ENCODE measurements at places on chromosomes 16 and 17.

- DNase-seq = peak; percentile 46
Observed at GRCh38 chr17:61150686-61151299, 248.8 kb upstream of the TBX2 start.

GRCh38 chr16:87687126-87687910 lies 78.5 kb downstream of the KLHDC4 start:
- DNase-seq = no peak

DNA sequence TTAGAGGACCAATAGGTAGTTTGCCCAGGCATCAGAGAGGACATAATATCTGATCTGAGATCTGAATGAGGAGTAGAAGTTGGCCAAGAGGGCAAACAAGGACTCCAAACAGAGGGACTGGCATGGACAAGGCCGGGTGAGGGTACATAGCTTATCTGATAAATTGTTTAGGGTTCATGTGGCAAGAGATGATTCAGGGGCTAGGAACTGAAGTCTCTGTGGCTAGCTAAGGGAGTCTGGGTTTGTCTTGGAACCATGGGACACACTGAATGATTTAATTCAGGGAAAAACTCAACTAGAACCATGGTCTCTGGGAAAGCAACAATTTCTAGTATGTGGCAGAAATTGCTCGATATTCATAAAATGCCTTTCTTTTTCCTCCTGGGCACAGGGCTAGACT lies 4.1 kb upstream of the AQP8 start:
- DNase-seq = no peak

DNA sequence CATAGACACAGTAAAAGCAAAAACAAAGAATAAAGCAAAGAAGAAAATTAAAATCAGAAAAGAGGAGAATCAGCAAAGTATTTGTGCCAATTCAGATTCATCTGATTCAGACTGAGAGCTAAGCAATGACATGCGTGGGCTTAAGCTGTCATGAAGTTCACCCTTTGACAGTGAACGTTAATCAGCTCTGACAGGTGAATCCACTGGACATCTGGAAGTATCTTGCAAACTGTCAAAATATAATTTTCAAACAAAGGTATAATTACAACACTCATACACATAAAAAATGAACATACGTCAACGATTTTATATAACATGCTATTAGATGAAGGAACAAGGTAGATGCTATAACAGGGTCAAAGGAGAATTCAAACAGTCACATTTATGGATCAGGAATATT lies 596.3 kb upstream of the SALL1 start:
- no peak for DNase-seq

DNA sequence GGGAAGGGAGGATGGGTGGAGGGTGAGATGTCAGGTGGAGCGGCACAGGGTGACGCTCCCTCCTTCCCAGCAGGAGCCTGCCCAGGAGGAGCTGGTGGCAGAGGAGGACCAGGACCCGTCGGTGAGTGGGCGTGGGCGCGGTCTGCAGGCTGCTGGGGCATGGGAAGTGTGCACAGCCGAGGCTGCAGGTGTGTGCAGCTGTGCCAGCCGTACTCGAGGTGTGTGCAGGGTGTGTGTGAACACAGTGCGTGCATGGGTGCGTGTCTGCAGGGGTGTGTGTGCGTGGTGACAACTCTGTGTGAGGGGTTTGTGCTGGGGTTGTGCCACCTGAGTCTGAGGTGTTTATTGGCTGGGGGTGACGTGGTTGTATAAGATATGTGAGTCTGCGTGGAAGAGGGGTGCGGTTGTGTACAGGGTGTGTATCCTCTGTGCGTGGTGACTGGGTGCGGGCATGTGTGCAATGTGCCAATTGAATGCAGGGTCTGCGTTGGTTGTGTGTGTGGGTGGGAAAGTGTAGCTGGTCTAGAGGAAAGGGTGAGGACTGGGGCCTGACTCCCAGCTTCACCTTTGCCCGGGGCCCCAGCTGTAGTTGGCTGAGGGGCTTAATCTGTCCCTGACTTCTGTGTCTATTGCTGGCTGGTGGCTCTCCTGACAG lies 670 bp downstream of the TNFSF12 start:
- DNase-seq = no peak

DNA sequence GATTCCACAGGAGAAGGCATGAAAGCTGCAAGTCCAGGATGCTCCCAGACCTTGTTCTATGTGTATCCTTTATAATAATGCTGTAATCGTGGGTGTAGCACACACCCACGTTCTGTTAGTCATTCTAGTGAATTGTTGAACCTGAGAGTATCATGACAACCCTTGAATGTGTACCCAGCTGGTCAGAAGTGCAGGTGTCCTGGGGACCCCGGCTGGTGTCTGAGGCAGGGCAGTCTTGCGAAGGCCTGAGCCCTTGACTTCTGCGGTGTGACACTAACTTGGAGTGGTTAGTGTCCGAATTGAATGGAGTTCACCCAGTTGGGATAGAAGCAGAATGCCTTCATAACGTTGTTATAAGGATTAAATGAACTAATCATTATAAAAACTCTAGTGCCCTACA lies 218.0 kb upstream of the TNRC6C start:
- DNase-seq = no peak

GRCh38 chr17:34015253-34015652 lies 239.8 kb upstream of the CCL2 start:
- DNase-seq = no peak

GRCh38 chr17:8243827-8244226 lies 4.0 kb downstream of the CTC1 start:
- DNase-seq = no peak

DNA sequence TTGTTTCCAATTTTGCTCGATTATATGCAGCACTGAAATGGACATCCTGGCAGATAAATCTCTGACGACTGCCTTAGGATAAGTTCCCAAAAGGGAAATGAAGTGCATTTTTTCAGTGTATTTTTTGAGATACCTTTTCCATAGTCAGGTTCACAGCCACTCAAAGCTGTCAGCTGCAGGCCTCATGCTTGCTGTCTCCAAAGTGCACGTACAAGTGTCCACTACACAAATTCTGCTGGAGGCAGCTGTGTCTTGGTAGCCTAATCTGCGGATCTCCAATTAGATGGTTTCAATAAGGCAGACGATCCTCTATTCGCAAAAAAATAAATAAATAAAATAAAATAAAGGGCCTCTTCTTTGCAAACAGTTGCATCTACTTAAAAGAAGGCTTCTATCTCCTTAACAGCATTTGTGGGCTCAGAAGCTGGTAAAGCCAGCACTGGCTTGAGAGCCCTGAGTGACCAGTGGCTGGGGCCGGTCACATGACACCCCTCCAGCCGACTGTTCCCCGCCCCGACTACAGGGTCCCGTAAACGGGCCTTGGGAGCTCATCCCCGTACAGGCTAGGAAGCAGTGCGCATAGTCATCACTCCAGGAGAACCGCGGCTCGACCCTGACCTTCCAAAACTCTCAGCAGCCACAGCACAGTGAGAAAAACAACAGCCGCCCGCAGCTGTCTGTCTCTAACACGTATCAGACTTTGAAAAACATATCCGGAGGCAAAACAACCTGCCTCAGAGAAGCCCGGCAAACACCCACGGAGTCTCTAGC lies 18.8 kb downstream of the RPH3AL start:
- DNase-seq = no peak

DNA sequence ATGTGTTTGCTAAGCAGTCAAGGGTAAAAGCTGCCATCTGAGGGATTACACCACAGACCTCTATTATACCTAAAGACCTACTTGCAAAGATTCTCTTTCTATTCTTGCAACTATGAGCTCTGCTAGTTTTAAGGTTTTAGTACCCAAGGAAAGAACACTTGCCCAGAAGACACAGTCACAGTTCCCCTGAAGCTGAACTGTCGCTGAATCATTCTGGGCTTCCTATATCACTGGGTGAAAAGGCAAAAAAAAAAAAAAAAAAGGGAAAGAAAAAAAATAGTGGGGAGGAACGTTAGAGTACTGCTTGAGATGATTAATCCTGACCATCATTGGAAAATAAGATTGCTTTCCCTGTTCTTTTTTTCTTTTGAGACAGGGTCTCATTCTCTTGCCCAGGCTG lies 37.9 kb downstream of the LYRM1 start:
- peak; percentile 14 for DNase-seq

DNA sequence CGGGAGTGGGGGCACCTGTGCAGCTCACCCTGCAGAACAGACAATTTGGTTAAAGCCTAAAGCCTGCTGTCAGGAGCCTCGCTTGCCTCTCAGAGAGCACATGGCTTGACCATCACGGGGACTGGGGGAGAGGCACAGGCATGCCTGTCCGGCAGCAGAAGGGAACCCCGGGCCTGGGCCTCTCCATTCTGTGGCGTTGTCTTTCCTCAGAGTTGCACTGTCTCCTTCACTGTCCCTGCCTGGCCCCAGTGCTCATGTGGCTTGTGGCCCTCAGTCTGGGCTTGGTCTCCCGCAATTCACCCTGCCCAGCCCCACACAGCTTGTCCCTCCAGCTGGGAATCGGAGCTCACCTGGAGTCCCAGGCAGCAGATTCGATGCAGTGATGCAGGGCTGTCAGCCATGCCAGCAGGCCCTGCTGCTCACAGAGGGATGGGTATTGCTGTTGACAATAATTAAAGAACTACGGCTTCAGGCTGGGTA lies 189.9 kb downstream of the SEC14L1 start:
- DNase-seq = no peak

GRCh38 chr16:69036399-69037091 lies 68.9 kb upstream of the HAS3 start:
- DNase-seq = no peak

GRCh38 chr17:57556977-57557376 lies 188.1 kb downstream of the CCDC182 start:
- no peak for DNase-seq

- DNase-seq = no peak
Observed at GRCh38 chr17:50199211-50199802, 2.1 kb downstream of the COL1A1 start.

GRCh38 chr17:36183001-36183971 lies 6.8 kb upstream of the TBC1D3B start:
- peak; percentile 64 for DNase-seq

- DNase-seq = no peak
Observed at GRCh38 chr16:76784530-76784929, 406.5 kb upstream of the MON1B start.

GRCh38 chr16:84654238-84654637 lies 5.9 kb downstream of the KLHL36 start:
- DNase-seq = no peak

DNA sequence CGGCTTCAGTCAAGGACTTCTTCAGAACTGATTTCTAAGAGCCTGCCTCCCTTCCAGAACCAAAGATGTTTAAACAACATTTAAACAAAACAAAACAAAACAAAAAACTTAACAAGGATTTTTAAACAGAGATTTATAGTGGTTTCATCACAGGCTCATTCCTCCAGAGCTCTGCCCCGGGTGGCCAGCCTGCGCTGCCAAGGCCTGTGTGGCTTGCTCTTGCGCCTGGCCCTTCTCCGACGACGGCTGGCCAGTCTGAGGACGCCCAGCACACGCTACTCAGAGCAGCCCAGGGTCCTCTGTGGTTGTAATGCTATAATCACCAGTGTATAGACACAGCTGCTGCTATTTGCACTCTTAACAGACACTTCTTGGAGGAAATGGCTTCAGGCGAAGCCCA lies 307.2 kb upstream of the MYOCD start:
- DNase-seq = no peak

DNA sequence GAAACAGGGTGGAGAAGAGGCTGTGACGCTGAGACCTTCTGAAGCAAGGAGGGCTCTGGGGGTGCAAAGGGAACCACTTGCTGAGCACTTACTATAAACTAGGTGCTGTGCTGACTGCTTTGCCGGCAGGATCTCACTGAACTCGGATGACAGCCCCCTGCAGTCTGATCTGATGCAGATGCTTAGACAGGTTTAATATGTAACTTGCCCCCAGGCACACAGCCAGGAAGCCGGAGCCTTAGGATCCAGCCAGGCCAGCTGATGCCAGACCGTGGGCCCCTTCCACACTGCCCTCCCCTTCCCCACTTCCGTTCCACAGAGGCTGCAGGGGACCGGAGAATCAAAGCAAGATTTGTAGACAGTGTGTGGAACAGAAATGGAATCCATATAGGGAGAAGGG lies 23.1 kb downstream of the SPACA3 start:
- no peak for DNase-seq

- peak; percentile 61 for DNase-seq
Observed at GRCh38 chr17:36721560-36722120, 120.3 kb downstream of the MRM1 start.

DNA sequence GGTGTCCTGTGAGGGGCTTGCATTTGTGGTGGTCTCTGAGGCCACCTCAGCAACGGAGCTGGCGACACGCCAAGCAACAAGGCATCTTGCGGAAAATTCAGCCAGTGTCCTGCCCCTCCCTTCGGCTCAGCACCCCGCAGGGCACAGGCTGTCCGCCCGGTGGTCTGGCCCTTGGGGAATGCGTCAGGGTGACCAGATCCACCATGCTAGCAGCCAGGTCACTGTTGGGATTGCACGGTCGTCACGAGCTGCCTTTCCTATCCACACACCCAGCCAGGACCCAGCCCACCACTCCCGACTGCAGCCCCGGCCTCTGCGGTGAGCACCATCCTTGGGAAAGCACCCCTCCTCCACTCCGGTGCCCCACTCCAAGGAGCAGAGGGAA lies 221.2 kb downstream of the NTN1 start:
- DNase-seq = no peak

DNA sequence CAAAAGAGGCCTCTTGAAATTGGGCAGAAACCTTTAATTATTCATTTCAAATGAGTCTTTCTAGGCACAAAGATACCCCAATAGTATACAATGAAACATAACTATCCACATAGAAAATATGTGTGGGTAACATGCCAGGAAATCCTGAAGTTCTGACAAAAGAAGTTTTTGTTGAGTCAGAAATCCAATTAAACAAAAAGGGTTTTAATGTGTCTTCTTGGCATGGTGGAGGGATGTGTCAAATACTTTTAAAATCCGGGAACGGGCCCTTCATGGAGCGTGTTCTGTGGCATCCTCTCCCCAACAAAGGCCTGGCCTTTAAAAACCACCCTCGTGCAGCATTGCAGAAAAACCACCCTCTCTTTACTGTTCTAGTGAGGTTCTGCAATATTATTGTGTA lies 14.2 kb downstream of the CDRT4 start:
- no peak for DNase-seq

DNA sequence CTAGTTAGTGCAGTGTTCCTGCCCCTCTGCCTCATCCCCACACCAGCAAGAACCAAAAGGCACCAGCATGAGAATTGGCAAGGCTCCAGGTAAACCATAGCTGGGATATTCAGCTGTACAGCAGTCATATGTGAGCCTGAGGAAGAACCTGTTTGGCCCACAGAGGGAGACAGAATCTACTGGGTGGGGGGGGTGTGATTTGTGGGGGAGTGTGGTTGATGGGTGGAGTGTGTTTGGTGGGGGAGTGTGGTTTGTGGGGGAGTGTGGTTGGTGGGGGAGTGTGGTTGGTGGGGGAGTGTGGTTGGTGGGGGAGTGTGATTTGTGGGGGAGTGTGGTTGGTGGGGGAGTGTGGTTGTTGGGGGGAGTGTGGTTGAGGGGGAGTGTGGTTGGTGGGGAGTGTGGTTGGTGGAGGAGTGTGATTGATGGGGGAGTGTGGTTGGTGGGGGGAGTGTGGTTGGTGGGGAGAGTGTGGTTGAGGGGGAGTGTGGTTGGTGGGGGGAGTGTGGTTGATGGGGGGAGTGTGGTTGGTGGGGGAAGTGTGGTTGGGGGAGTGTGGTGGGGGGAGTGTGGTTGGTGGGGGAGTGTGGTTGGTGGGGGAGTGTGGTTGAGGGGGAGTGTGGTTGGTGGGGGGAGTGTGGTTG lies 19.5 kb downstream of the MINK1 start:
- DNase-seq = no peak

GRCh38 chr16:67474551-67475455 lies 6.2 kb downstream of the ATP6V0D1 start:
- peak; percentile 40 for DNase-seq

Measured in CD14-positive monocyte (primary cell).